ENCODE measurements at places on chromosomes 16 and 17.
A peak's percentile ranks its signal among the peaks of the same experiment; 100 is the strongest.

DNA sequence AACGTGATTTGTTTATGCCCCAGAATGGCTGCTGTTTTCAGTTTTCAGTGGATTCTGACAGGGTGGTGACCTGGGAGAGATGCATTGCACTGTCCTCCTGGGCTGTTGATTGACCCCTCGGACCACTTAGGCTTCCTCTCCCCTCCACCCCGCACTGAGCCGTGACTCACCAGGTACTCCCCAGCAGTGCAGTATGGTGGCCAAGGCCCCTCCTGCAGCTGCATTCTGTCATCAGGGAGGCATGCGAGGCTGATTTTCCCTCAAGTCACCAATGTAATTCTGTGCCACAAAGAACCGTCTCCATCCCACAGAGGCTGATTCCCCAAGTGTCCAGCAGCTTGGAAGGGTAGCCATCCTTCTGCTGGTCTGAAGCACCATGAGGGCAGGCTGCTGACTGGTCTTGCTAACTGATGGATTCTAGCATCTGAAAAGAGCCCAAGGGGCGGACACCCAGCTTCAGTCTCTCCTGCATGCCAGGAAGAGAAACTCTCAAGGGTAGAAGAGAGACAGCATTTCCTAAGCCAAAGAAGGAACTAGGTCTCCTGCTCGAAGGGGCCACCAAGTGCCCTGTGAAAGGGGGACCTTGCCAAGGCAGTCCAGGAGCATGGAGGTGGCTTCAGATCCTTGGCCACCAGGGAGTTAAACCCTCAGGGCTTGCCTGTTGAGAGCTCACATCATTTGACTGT is 148.1 kb downstream of the SOCS1 start:
- DNase-seq: no peak

GRCh38 chr17:27545562-27546229 is 85.3 kb upstream of the LGALS9 start:
- DNase-seq: no peak

DNA sequence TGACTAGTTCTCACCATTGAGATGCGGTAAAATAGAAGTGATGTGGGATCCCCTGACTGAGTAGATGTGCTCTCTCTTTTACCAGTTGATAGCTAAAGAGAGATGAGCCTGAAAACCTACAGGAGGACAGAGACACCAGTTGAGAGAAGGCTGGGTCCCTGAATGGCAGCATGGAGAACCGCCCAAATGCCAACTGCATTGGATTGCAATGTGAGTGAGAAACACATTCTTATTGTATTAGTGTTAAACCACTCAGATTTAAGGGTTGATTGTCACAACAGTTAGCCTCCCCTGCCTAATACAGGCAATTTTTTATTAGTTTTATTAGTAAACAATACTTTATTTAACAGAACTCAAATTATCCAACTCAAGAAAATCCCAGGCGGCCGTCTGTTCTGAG is 61.2 kb downstream of the SPACA3 start:
- no peak for DNase-seq

- peak; percentile 74 for DNase-seq
Observed at GRCh38 chr16:66874079-66874775, 6.1 kb upstream of the PDP2 start.

- DNase-seq: no peak
Observed at GRCh38 chr16:381012-381788, 578 bp downstream of the PGAP6 start.

DNA sequence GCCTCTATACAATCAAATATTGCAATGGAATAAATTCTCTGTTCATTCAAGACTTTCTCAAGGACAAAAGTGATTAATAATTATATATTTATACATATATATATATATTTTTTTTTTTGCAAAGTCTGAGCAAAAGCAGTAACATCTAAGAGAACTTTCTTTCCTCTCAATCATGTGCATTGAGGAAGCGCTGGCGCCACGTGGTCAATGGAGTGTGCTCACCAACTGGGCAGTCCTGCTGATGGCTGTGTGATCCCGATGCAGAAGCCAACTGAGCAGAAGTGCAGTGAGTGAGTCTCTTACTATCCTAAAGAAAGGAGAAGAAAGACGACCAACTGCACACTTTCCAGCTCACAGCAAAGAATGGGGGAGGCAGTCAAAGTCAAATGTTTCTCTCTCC is 37.2 kb upstream of the ULK2 start:
- DNase-seq: no peak

DNA sequence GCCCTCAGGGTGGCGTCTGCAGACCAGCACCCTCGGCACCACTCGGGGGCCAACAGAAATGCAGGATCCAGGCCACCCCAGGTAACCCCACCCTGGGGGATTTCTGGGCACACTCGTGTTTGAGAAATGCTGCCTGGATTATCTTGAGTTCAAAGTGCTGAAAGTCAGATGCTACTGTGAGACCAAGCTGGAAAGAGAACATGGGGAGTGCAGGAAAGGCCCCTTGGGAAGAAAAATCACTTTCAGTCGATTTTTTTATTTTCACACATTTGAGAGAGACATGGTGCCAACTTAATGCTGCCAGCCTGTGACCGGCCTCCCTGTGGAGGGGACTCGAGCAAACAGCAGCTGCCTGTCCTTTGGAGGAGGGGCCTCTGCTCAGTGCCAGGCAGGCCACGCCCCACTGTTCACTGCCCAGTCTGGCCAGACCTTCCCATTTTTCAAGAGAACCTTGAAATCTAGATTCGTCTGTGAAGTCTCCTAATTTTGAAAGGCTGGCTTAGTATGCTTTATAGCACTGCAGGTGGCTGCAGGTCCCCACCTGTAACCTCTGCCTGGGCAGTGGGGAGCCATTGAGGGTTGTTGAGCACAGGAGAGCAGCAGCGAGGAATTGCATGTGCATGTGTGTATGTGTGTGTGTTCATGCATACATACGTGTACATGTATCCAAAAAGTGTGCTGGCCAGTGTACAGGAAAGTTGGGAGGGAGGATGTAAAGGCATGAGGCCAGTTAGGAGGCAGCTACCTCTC is 70.7 kb upstream of the PLCG2 start:
- DNase-seq: no peak

DNA sequence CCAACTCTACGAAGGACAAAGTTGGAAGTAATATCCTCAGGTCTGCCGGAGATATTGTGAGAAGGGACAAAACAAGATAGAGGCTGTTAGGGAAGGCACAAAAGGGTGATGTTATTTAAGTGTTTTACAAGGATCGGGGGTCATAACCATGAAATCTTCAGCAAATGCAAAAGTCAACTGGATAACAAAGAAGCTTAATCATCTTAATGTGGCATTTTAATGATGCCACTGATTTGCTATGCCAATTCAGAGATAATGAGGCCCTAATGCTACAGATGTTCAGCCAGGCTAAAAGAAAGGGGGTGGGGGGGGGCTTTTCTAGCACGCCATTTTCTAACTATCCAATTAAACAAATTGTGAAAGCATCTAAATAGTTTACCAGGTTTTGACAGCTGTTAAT is 63.1 kb downstream of the IKZF3 start:
- DNase-seq: no peak

DNA sequence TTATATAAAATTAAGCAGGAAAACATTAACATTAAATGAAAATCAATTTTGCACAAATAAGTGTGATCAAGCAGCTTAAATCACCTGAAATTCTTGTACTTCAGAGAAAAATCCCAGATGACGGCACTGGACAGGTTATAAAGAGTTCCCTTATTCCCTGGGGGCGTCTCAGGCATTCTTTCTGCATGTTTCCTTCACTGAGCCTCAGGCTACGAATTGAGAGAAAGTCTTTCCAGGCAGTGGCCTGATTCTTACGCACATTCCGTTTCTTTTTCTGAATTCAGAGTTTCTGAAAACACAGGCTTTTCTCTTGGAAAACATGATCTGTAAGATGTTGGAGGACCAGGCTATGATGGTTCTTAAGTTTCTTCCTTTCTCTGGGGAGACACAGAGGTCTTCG is 22.1 kb upstream of the PITPNM3 start:
- DNase-seq: no peak

- no peak for DNase-seq
Observed at GRCh38 chr17:59437791-59438281, 106.4 kb downstream of the YPEL2 start.

GRCh38 chr17:44191941-44192496 is 5.2 kb downstream of the TMUB2 start:
- DNase-seq: no peak
